Dermis microvascular lymphatic vessel endothelial cell (primary cell): ENCODE measurements at places on chromosomes 7 and 10. TPM values are rescaled to one million over a fixed set of nuclear protein-coding genes. Genes with fewer than 3 reads are reported as not detected.

The CYP2C19 gene
- not detected in 2 replicates for total RNA-seq

DNA sequence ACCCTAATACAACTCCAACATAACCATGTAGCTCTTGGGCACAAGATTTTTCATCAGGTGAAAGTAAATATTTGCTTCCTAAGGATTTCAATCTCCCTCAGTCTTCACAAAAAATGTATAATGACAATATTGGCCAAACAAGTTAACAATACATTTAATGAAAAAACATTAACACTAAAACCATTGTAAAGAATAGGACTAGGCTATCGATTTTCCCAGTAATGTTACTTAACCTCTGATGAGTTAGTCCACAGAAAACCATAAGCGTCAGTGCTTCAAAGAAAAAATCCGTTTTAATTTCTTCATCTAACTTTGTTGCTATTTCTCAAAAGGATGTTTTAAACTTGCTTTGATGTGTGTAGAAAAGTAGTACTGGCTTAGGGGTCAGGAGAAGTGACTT is 1.2 kb downstream of the ZNF33B start:
- no peak for DNase-seq

DNA sequence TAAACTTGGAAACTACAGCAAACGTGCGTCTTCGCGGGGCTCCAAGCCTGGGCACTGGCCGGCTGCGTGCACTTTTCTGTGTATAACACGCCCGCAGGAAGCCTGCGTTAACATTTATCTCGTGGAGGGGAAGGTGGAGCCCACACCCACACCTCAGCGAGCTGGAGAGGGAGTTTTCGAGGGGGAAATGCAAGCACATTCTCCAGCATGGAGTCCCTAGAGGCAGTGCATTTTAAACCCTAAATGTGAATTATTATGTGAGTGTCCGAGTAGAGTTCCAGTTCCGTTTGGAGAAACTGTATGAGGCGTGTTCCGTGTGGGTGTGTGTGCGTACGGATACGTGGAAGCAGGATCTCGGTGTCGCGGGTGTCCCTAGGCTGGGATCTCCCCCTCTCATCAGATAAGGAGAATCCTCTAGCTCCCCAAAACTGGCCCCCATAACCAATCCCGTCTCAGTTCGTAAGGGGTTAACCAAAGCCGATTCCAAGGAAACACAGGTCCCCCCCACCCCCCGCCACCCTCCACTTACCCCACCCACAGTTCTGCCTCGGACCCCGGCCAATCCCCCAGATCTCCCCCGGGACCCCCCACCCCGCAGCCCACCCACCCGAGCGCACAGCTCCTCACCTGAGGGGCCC is 403 bp downstream of the CDK6 start:
- no peak for DNase-seq

- DNase-seq: peak; percentile 99
These were observed at the start of gene CALD1 for GRCh38 chr7:134778941-134779740. TSS of gene CALD1 (plus strand) at chr7:134779634. CDS start at chr7:134867734, 88,100 bp downstream.

The WNT16 gene
- total RNA-seq: not detected in 2 replicates

DNA sequence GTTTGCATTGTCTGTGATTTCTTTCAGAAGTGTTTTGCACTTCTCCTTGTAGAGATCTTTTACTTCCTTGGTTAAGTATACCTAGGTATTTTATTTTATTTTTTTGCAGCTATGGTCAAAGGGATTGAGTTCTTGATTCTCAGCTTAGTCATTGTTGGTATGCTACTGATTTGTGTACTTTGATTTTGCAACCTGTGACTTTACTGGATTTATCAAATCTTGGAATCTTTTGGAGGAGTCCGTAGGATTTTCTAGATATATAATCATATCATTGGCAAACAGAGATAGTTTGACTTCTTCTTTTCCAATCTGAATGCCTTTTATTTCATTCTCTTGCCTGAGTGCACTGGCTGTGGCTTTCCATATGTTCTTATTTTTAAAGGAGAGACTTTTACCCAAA is 41.9 kb downstream of the CCSER2 start:
- DNase-seq: no peak

DNA sequence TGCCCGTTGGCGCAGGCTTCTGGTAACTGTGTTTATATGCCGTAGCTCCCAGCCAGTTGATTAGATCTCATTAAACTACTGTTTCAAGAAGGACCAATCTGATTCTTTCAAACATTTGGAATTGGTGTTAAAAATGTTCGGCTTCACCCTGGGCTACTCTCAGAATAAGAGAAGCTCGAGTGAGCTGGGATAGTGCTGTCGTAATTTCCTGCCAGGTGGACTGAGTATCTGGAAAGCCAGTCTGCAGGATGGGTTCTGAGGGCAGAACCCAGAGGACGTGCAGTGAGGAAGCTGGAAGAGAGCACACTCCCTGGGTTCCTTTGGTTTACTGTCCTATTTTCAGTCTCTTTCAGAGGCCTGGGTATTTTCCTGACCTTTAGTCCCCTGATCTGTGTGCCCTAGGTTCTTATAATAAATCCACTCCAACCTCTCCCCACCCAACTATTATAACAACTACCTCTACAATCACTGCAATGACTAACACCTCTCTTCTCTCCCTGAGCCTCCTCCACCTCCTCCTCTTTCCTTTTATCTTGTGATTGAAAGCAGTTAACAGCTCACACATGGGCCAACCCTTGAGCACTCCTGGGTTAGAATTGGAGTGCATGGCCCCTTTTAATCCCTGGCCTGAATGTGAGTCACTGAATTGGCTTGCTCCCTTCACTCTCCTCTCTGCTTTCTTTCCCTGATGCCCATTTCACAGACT is 63.0 kb downstream of the AOAH start:
- no peak for DNase-seq

DNA sequence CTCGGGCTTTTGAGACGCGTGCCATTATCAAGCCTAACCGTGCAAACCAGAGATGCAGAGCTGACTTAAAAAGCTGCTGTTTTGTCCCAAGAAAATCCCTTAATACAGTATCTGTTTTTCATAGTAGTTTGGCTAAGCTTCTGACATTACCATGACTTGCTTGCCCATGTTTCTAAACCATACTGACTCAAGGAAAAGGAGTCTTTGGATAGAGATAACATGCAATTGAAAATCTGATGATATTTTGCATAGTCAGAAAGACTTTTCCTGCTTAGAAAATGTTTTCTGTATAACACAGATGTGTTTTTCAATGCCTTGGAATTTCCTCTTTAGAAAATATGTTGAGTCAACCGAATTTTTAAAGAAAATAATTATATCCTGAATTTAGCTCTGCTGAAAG is 21.5 kb upstream of the AKR1E2 start:
- no peak for DNase-seq

- no peak for DNase-seq
These were observed 26.3 kb downstream of the COA1 start for GRCh38 chr7:43702974-43703373.

- no peak for DNase-seq
These were observed 8.8 kb upstream of the CLDN3 start for GRCh38 chr7:73778801-73779389.

The ASZ1 gene
- not detected in 2 replicates for total RNA-seq

The CRTAC1 gene
- total RNA-seq: 4.6 and 11.9 TPM in 2 replicates

The NRP1 gene
- 26.2 and 65.0 TPM in 2 replicates for total RNA-seq

DNA sequence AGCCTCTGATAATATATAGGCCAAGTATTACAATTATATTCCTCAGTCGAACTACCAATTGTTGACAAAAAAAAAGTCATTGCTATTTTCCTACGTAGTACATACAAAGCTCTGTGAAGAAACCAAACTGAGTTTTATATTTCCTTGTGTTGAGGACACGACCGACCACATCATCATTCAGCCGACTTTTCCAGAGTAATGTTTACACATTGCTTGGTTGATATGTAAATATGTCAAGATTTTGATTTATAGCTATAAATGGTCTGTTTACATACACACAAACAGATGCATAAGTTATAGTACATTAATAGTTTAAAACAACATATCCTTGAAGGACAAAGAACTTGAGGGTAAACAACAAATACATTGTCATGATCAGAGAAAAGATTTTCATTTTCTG is 121.5 kb downstream of the CRPPA start:
- DNase-seq: no peak

DNA sequence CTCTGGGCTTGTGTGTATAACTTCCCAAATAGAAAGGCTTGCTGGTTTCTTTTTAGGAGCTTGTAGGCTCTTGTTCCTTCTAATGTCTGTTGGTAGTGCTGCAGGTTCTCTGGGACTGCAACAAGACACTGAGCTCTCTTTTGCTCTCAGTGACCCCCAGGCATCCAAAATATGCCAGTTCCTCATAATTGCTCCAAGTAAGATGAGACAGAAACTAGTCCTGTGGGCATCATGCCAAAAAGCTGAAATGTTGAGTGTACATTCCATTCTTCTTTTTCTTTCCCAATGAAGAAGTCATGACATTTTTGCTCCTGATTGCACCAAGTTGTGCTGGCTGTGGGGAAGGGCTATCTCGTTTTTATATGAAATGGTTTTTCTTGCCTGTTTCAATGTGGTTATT is 7.1 kb upstream of the BTBD16 start:
- DNase-seq: peak; percentile 28

The PRXL2A gene
- total RNA-seq: 101 and 174 TPM in 2 replicates

GRCh38 chr10:51121861-51122260 is 47.6 kb downstream of the PRKG1 start:
- no peak for DNase-seq

The EIF5AL1 gene
- 0.25 and 0.39 TPM in 2 replicates for total RNA-seq

The CDK14 gene
- 0.89 and 1.2 TPM in 2 replicates for total RNA-seq

The SUGCT gene
- total RNA-seq: 1.0 and 1.1 TPM in 2 replicates

The CHCHD2 gene
- total RNA-seq: 237 and 295 TPM in 2 replicates

DNA sequence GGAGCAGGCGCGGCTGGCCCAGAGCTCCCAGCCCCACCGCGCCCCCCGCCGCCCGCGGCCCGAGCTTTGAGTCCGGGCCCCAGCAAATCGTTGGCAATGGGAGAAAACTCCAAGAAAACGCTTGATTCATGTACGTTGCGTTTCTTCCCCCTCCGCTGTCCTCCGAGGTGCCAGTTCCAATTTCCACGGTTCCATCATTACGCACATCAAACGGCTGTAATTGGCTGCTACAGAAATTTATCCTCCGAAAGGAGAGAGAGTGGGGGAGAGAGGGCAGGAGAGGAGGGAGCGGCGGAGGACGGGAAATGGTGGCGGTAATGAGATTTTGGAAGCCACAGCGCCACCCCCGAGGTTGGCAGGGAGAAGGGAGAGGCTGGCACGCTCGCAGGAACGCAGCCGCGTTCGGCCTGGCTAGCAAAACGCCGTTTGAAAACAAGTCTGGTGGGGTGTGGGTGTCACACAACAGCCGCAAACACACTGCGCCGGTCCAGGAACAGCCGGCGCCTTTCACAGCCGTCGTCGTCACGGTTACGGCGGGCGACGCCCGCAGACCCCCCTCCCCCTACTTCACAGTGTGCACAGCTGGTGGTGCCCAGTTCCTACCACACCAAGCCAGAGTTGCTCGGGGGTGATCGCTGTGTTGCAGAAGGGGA is 57.5 kb downstream of the UNCX start:
- DNase-seq: no peak

DNA sequence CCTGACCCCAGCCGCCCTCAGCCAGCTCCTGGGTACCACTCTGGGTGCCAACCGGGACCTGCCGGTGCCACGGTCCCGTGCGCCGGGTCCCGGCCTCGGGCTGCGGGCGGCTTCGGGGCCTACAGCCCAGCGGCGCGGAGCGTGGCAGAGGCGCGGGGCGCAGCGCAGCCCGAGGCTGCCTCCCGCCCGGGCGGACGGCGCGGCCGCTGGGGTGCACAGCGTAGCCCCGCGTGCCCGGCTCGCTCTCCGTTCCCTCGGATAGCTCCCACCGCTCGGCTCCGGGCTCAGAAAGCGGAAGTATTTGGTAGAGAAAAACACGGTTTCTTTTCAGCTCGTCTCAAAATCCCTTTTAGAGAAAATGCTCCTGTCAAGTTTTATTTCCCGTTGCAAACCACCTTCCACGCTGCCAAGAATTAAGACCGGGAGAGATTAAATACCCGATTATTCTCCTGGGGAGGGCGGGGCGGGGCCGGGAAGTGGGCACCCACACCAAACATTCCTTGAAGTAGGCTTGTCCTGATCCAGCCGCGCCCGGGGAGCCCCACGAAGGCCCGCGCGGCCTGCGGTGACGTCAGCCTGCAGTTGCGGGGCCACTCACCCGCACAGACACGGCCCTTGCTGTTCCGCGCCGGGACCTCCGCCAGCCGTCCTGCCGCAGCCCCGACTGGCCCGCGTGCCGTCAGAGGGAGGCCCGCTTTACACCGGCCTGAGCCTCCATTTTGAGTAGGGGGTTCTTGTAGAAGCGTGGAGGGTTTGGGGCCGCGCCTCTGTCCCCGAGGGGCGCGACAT is 7.2 kb downstream of the HOXA13 start:
- DNase-seq: no peak

The SGCE gene
- total RNA-seq: 59.6 and 85.8 TPM in 2 replicates

The PTN gene
- total RNA-seq: not detected in 2 replicates

The C7orf57 gene
- total RNA-seq: under 0.01 TPM in 1 of 2 replicates, not detected in the other

- no peak for DNase-seq
These were observed 34.2 kb upstream of the TCF7L2 start for GRCh38 chr10:112915590-112916572.

DNA sequence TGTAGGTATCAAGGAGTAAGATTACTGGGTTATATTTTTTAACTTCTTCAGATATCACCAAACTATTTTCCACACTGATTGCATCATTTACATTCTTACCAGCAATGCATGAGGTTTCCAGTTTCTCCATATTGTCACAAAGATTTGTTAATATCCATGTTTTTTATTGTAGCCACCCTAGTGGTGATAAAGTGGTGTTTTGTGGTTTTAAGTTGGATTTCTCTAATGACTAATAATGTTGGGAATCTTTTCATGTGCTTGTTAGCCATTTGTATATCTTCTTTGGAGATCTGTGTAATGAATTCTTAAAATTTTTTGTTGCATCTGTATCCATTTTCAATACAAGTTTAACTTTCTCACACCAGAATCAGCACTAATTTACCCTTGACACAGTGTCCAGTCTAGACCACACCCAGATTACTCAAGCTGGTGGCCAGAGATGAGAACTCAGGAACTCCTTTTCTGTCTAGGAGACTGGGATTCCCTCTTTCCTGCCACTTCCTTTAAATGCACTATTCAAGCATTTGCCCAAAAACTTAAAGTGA is 67.0 kb upstream of the PLXDC2 start:
- no peak for DNase-seq

- DNase-seq: no peak
These were observed 259.8 kb downstream of the KCNMA1 start for GRCh38 chr10:77377678-77378352.

GRCh38 chr10:22436526-22436892 is 91.2 kb downstream of the SPAG6 start:
- no peak for DNase-seq

The NEUROD6 gene
- total RNA-seq: not detected in 2 replicates

The CALHM1 gene
- total RNA-seq: not detected in 2 replicates

The RSPH10B gene
- total RNA-seq: 0.64 and 2.4 TPM in 2 replicates

The TAF5 gene
- 4.4 TPM in 2 replicates for total RNA-seq

DNA sequence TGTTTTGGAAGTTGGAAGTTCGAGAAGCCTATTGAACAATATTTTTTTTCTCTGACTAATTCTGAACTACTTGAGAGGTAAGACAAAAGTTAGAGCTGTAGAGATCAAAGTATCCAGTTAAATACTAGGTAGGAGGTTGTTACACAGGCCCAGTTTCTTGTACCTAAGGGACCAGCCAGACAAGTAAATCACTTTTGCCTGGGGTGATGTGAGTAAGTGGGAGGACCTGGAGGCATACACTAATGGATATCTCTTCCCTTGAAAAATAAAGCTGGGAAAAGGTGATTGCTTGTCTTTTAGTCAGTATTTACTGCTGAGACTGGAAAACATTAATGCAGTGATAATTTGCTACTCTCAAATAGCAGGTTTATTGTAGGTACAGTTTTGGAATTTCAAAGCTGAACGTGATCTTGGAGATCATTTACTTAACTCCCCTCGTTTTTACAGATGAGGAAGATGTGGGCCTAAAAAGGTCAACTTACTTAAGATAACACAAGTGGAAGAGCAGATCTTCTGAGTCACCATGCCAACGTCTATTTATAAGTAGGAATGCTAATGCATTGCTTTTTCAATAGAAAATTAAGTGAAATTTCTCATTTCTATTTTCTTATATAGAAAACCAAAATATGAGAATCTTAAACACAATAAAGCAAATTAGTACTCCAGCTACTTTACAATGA is 181.3 kb downstream of the PPP1R9A start:
- DNase-seq: no peak
